Activated CD4-positive, CD25-positive, alpha-beta regulatory T cell (primary cell): ENCODE measurements at places on chromosomes 12 and 14.

DNA sequence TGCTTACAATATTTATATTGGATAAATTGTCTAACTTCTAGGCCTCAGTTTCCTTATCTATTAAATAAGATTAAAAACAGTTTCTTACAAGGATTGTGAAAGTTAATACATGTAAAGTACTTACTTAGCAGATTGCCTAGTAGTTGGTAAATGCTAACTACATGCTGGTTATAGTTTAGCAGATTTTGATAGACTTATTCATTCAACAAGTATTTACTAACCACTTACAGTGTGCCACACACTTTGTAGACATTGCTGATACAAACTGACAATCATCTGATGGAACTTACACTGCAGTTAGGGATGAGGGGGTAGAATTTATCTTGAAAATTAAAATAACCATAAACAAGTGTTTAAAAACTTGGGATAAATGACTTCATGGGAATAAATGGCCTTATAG lies 50.4 kb downstream of the ARID2 start:
- DNase-seq, result no peak

DNA sequence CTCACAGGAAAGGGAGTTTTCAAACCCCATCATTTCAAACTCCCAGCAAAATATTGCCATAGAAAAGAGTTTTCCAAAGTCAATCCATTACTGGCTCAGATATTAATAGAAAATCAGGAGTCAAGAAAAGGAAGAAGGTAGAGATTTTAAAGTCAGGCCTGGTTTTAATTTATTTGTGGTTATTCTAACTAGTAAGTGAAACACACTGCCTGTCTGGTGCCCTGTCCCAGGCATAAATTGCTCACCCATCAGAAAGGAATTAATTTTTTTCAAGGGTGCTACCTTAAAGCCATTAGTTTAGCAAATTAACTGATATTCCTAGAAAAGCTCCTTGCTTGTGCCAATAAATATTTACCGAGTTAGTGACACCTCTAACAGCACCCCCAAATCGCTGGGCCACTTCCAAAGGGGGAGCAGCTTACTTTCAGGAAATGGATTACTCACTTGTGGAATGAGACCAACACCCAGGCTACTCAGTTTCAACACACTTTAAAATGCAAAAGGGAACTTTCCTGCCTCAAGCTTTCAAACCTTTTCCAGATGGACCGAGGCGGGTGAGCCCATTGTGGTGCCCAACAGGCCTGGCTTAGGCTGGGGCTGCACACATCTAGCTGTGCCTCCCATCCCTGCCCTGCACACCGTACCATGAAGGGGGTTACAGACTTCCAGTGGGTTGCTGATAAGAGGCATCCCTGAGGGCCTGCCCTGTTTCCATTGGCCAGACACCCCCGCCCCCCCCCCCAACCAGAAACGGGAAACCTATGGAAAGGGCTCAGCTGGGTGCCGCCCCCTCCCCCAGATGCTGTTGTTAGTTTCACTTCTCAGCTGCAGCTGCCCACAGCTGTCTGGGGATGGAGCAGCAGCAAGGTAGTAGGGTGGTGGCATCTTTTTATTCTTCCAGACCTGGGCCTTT lies 117.2 kb downstream of the SAMD4A start:
- no peak for DNase-seq

GRCh38 chr12:41512497-41512896 lies 324.4 kb downstream of the PDZRN4 start:
- DNase-seq, result no peak

DNA sequence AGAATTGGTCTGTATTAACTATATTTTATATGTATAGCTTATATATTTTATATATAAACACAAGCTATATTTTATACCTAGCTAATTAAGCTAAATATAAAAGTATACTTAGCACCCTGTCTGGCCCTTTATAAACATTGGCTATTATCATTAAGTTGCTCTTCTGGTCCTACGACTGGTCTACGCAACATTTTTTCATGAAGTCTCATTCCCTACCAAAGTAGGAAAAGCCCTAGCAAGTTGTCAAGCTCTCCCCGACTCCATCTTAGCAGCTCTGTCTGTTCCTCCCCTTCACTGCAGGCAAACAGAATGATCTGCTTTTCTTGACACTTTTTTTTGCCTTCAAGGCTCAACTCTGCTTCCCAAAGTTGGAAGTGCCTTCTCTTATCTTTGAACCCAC lies 36.7 kb upstream of the ELK3 start:
- DNase-seq, result no peak

DNA sequence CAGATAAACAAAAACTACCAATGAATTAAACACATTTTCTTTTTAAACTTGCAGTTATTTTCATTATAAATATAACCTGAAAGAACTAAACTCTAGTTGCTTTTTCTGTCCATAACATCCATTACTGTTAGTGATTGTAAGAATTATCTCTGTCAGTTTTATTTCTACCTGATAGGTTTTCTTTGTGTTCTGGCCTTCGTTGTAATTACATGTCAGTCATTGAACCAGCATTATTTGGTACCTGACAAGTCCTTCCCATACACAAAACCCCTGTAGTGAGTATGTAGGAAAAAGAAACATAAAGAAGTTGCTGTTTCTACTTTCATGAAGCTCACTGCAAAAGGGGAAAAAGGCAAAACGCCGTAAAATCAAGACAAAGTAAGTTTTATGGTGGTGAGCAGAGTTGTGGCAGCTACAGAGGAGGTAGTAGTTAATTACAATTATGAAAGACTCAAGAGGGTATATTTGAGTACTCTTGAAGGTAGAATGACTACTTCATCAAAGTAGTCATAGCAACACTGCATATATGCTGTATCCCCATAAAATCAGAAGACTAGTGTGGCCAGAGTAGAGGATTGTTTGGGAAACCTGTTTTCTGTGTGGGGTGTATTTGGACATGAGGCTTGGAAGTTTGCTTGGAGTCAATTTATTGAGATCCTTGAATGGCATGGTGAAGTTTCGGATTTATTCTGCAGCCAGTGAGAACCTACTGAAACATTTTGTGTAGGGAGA lies 102.8 kb downstream of the SLC5A8 start:
- DNase-seq, result no peak

DNA sequence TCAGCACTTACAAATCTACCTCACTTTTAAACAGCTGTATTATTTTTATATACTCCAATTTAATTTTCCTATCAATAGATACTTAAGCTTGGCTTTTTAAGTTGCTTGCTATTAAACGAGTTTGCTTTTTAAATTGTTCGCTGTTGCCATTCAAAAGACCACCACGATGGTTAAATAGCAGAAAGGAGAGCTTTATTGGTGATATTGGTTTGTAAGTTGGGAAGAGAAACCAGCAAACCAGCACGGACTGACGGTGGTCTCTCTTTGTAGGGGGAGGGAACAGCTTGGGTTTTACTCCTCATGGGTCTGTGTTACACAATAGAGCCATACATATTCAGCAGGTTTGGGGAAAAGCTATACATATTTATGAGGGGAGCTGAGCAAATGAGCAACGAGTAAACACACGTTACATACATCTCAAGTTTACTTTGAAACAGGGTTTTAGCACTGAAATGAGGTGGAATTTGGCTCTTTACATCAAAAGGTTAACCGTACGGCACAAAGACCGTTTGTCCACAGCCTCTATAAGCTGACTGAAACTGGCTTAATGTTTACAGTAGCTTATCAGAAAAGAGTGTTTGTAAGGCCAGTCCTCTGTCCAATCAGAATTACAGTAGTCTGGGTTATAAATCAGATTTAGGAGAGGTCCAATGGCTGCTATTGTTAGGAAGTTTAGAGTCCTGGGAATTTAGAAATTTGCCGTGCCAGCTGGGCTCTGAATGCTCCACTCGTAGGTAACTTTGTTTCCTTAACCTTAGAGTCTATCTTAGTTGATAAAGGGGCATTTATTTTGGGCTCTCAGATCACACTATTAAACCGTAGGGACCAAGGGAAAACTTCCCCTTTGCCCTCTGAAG lies 69.7 kb upstream of the DHRS4 start:
- no peak for DNase-seq

- DNase-seq, result no peak
Observed at GRCh38 chr12:28933864-28934527, 215.1 kb upstream of the FAR2 start.

DNA sequence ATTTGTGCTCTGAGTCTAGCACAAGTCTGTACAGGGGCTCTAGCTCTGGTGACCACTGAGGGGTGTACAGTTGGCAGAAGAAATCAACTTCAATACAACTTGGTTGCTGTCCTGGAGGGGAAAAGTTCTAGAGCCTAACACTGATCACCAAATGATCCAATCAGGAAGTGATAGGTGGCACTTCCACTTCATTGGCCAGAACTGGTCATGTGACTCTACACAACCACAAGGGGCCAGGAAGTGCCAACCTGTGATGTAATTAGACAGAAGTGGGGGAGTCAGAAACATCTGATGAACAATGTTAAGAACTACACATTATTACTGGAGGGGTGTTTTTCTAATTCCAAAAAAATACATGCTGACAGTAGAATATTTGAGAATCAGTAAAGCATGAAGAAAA lies 401.6 kb downstream of the VRK1 start:
- no peak for DNase-seq

GRCh38 chr12:110015132-110015531 lies 15.9 kb downstream of the ANKRD13A start:
- no peak for DNase-seq

- no peak for DNase-seq
Observed at GRCh38 chr12:102812344-102812743, 104.7 kb downstream of the PAH start.

GRCh38 chr12:118356809-118357256 lies 15.9 kb downstream of the TAOK3 start:
- no peak for DNase-seq

- no peak for DNase-seq
Observed at GRCh38 chr12:76158518-76159321, 74.2 kb upstream of the NAP1L1 start.

DNA sequence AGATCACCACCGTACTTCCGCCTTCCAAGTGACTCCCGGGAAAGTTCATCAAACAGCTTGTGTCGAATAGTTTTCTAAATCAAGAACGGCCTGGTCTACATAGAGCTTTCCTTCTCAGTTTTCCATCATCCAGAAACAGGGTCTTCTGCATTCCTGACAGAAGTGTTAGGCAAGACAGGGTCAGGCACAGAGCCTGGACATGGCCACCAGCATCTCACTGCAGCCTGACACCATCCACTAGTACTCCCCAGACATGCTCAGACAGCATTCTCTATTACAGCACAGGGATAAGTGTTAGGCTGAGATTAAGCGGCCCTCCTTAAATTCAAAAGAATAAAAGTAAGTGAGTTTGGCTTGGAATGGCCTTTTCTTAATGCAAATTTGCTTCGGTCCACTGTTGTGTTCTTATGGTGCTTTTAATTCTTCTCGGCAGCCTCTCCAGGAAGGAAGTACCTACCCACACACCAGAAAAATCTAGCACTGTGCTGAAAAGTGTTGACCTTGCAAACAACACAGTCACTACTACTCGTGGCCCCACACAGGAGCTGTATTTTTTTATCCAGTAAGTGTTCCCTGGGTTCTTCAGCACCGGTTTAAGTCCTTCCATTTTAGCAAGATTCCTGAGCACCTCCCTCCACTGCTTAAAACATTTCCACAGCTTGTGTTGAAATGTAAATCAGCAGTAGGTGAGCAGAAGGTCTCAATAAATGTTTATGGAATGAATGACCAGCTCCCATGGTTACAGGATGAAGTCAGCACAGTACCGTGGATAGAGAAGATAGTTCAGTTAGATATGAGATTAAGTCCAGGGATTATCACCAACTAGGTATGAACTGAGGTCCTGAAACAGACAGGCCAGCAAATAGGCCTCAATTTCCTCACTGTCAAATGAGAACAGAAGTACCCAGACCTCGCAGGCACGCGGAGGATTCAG lies 44.1 kb downstream of the SETD3 start:
- DNase-seq, result no peak

- DNase-seq, result no peak
Observed at GRCh38 chr14:91409928-91410718, 7.5 kb downstream of the CCDC88C start.

DNA sequence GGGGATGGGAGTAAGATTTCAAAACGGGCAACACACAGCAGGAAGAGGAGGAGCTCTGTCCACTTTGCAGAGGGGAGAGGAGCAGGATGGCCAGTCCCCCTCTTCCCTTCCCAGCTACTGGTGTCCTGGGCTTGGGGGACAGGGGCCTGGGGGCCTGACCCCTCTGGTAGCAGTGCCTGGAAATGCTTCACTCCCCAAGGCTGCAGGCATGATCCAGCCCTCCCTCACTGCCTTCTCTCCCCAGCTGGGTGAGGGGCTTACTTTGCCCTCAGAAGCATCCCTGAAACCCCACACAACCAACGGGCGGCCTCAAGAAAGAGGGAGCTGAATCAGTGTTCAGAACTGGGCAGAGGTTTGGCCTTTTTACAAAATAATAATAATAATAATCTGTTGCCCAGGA lies 279.5 kb downstream of the DPF3 start:
- no peak for DNase-seq

GRCh38 chr14:101501858-101502615 lies 59.3 kb upstream of the DIO3 start:
- no peak for DNase-seq

DNA sequence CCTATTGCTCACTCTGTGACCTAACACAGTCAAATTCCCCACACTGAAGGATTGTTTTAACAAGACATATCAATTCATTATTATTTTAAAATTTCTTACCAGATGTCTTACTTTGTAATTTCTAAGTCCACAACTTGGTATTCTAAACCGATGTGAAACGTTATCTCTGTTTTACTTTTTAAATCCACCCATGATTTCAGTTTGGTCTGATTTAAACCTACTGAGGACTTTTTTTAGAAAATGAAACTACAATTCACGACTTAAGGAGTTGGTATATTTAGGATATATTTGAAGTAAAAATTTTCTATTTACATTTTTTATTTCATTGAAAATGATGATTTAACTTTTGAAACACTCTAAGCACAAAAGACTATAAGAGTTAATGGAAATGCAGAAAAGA lies 35.1 kb upstream of the GRIP1 start:
- no peak for DNase-seq

DNA sequence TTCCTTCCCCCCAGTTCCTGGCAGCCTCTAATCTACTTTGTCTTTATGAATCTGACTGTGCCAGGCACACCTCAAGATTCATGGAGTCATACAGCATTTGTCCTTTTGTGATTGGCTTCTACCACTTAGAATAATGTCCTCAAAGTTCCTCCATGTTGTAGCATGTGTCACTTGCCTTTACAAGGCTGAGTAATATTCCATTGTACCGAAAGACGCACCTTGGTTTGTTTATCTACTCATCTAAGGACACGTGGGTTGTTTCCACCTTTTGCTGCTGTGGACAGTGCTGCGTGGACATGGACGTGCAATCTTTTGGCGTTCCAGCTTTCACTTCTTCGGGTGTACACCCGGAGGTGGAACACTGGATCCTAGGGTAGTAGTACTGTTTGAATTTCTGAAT lies 33.5 kb downstream of the ANAPC7 start:
- no peak for DNase-seq

- no peak for DNase-seq
Observed at GRCh38 chr14:70585231-70585630, 15.2 kb downstream of the MED6 start.

GRCh38 chr12:85920324-85920947 lies 46.3 kb downstream of the NTS start:
- DNase-seq, result no peak

GRCh38 chr12:65335021-65335714 lies 56.7 kb downstream of the MSRB3 start:
- DNase-seq, result no peak

- no peak for DNase-seq
Observed at GRCh38 chr14:55274146-55274545, 2.9 kb downstream of the FBXO34 start.
